ENCODE measurements at places on chromosomes 11 and 22. TPM values are rescaled to one million over a fixed set of nuclear protein-coding genes. Genes with fewer than 3 reads are reported as not detected.

- H3K27ac ChIP-seq = no peak overlapping the region
- H3K4me3 ChIP-seq = no peak overlapping the region
- peak; percentile 26 for DNase-seq
- H3K36me3 ChIP-seq = no peaks in the 10 kb centered on the region
- H3K4me1 ChIP-seq = no peaks in the 10 kb centered on the region
These were observed 49.3 kb upstream of the CLPB start for GRCh38 chr11:72483412-72484186.

GRCh38 chr11:124760806-124761205 is 1.3 kb downstream of the ESAM start:
- peak overlapping the region; percentile 77 for H3K27ac ChIP-seq
- no peak for DNase-seq
- peaks cover 7% of the 10 kb centered on the region for H3K4me1 ChIP-seq
- H3K4me3 ChIP-seq = peak overlapping the region; percentile 59
- no peaks in the 10 kb centered on the region for H3K36me3 ChIP-seq
- H3K27me3 ChIP-seq = peaks cover 19% of the 10 kb centered on the region

GRCh38 chr22:20628081-20628939 is 120.9 kb downstream of the MED15 start:
- DNase-seq = no peak
- H3K36me3 ChIP-seq = no peaks in the 10 kb centered on the region
- H3K4me3 ChIP-seq = no peak overlapping the region
- no peaks in the 10 kb centered on the region for H3K4me1 ChIP-seq

Gene CRYAB
- 10.6 TPM for total RNA-seq

Gene KCNJ11
- total RNA-seq = 2.9 TPM

Gene LARGE1
- total RNA-seq = 45.2 TPM

Gene KRTAP5-11
- total RNA-seq = not detected
